ENCODE measurements at places on chromosomes 7 and 10.

DNA sequence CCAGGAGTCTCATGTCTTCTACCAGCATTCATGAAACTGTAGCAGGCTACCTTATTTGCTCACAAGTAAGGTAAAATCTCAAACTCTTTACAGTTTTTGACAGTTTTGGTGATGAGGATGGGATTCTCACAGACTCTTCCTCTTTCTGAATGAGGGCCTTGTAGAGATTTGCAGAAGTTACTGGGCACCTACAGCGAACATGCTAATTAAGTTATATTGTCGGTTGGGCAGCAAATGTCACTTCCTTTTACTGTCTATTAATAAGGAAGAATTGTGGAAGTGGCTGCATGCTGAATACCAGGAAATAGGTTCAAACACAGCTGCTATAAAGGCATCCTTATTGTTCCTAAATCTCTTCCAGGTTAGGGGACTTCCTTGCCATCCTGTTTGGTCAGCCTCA, 189.6 kb downstream of the DNAJC1 start:
- DNase-seq = no peak

GRCh38 chr7:133330085-133330484, 77.2 kb downstream of the EXOC4 start:
- DNase-seq = no peak

- no peak for DNase-seq
Observed at GRCh38 chr7:133947458-133948254, 179.5 kb upstream of the LRGUK start.

- DNase-seq = peak; percentile 96
Observed at GRCh38 chr7:7719236-7719635, 829 bp upstream of the RPA3 start.

DNA sequence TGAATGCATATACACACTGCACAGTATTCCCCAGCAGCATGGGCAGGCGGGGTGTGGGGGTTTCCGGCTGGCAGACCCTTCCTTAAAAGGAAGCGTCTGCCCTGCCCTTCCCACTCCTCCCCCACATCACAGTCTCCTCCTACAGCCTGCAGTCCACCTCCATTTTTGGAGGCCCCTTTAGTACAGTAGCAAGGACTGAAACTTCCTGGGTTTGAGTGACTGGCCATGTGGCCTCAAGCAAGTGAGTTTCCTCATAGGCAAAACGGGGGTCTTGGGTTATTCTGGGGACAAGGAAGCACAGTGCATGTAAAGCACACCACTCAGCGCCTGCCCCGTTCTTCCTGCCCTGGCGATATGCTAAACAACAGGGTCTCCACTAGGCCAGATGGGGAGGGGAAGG, 62.1 kb upstream of the COL13A1 start:
- DNase-seq = no peak

GRCh38 chr10:129345763-129346162, 121.3 kb upstream of the MGMT start:
- DNase-seq = no peak

GRCh38 chr7:76142861-76143260, 58.8 kb upstream of the SRRM3 start:
- DNase-seq = no peak

DNA sequence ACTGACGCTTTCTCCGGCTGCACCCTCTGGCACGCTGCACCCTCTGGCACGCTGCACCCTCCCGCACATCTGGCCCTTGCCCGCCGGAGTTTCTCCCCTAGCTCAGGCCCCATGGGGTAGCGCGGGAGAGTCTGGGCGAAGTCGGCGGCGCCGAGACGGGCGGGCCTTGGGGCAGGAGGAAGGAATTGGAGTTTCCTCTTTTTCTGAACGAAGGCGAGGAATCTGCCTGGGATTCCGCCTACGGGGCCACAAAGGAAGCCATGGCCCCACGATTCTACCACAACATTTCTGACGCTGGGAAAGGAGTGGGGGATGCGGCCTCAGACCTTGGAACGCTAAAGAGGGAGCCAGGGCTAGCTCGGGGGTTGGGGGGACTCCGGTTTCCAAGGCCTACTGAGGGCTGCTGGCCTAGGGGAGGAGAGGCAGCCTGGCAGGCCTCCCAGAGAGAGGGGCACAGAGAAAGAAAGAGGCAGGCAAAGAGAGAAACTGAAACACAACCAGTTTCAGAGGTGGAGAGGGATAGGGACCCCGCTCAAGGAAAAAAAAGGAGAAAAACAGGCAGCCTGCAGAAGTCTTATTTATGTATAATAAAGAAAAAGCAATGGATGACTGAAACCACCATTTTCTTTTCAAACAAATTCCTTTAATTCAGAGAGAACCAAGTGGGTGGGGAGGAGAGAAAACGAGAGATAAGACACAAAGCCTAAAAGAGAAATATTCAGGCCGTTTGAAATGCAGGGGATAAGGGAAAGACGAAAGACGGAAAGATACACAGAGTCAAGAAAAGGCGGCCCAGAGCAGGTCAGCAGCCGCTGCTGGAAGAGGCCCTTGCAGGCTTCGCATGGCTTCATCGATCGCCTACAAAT, 4.3 kb downstream of the TLX1 start:
- DNase-seq = no peak

GRCh38 chr7:157526913-157527634, 190.3 kb downstream of the DNAJB6 start:
- DNase-seq = no peak

DNA sequence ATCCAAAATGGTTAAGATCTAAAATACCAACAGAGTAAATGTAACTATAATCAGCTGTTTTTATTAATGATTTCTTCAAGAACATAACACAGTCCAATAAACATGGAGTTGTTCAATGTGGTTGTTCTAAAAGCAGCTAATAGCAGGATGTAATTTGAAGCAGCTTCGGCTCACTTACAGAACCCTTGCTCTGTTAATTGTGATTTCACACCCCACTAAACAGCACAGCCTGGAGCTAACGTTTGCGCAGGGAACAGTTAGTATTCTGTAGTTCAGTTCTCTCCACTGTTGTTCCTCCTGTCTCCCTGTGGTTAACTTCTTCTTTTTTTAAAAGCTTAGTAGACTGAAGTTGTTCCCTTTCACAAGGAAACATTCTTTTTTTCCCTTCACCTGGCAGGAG, 104.0 kb downstream of the GRM3 start:
- DNase-seq = no peak

- peak; percentile 90 for DNase-seq
Observed at GRCh38 chr7:22718200-22718711, 8.7 kb upstream of the IL6 start.

- DNase-seq = no peak
Observed at GRCh38 chr10:117255835-117256460, 15.0 kb downstream of the SLC18A2 start.

DNA sequence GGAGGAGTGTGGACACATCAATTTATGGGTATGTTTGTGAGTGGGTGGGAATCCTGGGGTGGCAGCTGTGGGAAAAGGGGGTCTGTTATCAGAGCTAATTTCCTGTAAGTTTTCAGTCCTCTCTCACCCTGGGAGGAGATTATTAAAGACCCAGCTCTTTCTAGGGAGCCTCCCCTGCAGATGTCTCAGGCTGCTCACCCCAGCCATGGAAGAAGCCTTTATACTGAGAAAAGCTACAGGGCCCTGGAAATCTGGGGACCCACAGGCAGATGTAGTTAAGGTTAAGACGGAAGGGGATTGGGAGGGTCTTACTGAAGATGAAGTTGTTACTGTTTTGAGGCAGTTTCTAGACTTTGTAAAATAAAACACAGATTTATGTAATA, 4.6 kb downstream of the ZNF680 start:
- no peak for DNase-seq

GRCh38 chr7:45869426-45869825, 3.5 kb downstream of the CCDC201 start:
- no peak for DNase-seq

GRCh38 chr10:84194424-84195043, at the start of gene CDHR1:
Gene CDHR1 (plus strand): TSS chr10:84194537. CDS start chr10:84194761, 224 bp downstream.
- DNase-seq = no peak

DNA sequence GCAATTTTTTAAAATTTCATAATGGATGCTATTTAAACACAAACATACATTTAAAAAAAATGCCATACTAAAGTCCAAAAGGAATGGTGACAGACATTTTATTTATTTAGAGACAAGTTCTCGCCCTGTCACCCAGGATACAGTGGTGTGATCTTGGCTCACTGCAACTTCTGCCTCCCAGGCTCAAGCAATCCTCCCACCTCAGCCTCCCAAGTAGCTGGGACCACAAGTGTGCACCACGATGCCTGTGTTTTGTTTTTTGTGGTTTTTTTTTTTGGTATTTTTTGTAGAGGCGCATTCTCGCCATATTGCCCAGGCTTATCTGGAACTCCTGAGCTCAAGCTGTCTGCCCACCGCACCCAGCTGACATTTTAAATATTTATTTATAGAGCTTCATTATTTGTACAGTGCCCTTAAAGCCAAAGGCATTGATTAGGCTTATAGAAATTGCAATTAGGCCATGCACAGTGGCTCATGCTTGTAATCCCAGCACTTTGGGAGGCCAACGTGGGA, 703.5 kb downstream of the AUTS2 start:
- DNase-seq = no peak

DNA sequence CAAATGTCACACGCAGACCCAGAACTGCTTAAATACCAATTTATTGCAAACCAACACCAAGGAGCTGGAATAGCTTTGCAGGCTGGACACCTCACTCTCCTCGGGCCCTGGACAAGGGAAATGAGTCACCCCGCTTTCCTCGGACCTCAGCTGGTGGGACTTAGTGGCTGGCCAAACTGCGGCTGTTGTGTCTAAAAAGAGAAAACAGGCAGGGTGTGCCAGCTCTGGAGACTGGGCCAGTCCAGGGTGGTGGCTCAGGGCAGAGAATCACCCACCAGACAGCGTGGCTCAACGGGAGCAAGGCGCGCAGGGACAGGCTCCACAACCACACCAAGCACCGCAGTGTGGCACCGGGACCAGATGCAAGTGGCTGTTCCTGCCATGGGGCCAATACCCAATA, 58.2 kb upstream of the CAMK2B start:
- no peak for DNase-seq

GRCh38 chr7:97460433-97460832, 271.5 kb upstream of the TAC1 start:
- no peak for DNase-seq

DNA sequence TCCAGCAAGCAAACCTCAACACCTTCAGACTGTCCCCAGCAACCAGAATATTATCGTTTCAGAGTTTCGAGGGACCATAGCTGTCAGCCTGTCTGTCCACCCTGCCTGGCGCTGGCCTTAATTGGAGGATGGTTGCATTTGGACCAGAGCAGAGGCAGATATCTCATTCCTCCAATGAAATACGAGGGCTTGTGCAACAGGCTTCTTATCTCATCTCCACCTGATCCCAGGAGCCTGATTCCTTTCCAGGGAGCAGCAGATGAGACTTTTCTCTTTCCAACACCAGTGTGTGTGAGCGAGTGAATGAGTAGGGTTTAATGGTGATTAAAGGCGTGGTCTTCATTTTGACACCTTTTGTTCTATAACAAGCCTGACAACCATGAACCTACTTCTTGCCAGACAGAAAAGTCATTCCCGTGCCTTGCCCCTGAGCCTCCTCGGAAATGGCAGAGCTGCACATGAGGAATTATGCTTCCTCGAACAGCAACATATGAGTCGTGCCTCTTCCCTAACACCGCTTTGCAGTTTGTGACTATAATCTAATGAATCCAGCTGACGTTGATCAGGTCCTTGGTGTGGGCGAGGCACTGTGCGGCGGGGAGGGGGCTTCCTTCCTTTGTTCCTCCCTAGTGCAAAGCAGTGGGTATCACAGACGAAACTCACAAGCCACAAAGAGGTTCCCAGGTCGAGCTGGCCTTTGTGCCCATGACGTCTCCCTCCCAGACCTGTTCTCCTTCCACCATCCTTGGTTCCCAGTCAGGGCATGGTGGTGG, 147.4 kb downstream of the CUX1 start:
- no peak for DNase-seq

GRCh38 chr10:1190052-1190395, 133.8 kb downstream of the WDR37 start:
- DNase-seq = no peak

- DNase-seq = no peak
Observed at GRCh38 chr10:84140036-84140379, 699 bp downstream of the GHITM start.

DNA sequence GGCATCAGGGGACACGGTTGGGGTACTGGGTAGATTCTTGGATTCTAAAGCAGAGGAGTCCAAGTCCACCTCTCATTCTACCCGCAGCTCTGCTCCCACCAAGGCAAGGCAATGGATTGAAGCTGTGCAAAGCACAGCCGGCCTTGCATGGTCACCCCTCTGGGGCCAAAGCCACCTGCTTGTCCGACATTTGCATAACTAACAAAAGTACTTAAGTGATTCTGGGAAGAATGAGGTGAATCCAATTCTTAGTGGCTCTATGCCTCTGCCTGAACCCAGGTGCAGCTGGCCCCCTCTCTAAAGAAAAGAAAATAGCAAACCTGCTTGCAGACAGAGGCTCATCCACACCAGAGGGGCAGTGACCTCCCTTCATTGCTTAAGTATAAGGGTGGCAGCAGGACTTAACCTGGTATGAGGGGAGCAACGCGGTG, 10.7 kb upstream of the COBL start:
- no peak for DNase-seq

GRCh38 chr7:37816922-37817590, 31.3 kb upstream of the NME8 start:
- no peak for DNase-seq

GRCh38 chr10:97128039-97128492, 57.7 kb downstream of the SLIT1 start:
- DNase-seq = no peak

DNA sequence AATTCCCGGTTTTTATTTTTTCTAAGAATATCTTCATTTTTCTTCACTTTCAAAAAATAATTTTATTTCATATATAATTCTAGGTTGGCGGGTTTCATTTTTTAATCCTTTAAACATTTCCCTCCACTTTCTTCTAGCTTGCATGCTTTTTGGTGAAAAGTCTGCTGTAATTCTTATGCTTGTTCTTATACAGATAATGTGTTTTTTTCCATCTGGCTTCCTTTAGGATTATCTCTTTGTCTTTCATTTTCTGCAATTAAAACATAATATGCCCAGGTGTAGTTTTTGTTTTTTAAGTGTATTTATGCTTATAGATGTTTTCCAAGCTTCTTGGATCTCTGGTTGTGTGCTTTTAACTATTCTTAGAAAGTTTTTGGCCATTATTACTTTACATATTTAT, 341.3 kb upstream of the SEMA3C start:
- DNase-seq = no peak

GRCh38 chr7:139186146-139186545, 44.9 kb upstream of the UBN2 start:
- no peak for DNase-seq

- DNase-seq = no peak
Observed at GRCh38 chr10:46306516-46307184, 19.9 kb downstream of the ANTXRL start.

DNA sequence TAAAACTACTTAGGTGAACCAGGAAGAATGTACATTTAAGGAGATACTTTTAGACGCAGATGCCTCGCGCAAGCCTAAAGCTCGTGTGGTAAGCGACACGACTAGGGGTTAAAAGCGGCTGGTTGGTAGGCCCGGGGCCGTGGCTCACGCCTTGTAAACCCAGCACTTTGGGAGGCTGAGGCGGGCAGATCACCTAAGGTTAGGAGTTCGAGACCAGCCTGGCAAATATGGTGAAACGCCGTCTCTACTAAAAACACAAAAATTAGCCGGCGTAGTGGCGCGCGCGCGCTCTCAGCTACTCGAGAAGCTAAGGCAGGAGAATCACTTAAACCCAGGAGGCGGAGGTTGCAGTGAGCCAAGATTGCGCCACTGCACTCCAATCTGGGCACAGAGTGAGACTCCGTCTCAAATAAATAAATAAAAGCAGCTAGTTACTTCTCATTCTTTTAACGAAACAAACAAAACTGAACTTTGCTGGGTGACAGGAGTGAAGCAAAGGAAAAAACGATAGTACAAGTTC, 879 bp downstream of the NUDT5 start:
- DNase-seq = no peak
